ENCODE measurements at places on chromosomes 4 and X.

- DNase-seq = no peak
Measured at GRCh38 chr4:174815282-174815681, 13.8 kb downstream of the GLRA3 start.

DNA sequence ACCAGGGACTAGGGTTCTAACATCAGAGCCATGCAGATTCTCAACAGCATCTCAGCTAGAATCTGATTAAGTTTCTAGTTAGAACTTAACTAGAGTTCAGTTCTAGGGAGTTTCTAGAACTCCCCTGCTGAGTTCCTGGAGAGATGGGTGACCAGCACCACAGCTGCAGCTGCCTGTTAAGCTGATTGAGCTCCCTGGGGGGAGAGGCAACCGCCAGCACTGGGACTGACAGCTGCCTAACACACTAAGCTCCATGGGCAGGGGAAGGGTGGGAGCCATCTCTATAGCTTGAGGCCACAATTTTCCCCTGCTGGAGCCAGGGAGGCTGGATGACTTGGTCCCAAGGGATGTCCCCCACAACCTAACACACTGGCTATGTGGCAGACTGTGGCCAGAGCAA, 84.2 kb downstream of the CHIC1 start:
- no peak for DNase-seq

DNA sequence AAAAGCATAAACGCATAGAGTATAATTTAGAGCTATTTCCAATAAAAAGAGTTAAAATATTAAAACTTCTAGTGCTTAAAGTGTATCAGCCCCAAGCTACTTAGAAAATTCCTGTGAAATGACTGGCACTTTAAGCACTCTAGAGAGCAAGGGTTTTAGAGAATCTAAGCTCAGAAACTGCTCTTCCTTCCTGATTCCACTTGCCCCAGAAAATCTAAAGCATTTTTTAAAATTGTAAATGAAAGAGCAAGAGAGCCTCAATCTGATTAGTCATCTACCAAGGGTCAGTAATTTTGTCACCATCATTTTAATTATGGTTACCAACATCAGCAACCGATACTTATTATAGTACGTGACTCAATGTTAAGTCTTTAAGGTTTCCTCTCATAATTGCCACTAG, 25.0 kb downstream of the CTPS2 start:
- no peak for DNase-seq

DNA sequence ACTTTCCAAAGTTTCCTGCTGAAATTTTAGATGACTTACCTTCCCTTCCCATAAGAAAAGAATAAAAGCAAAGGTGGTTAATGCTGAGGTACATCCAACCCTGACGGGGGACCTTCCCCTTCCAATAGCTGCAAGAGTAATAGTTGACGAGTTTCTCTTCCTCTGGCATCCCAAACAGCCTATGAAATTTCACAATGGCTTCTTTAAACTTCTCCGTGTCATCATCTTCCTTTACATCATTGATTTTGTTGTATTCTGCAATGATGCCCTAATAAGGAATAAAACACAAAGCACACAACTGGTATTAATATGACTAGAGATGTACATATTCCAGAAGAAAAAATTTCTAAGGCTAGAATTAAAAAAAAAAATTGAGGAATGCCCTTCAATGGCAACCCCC, 76.6 kb downstream of the TBC1D9 start:
- no peak for DNase-seq

- DNase-seq = no peak
Measured at GRCh38 chr4:156770140-156770539, 201.5 kb downstream of the PDGFC start.

DNA sequence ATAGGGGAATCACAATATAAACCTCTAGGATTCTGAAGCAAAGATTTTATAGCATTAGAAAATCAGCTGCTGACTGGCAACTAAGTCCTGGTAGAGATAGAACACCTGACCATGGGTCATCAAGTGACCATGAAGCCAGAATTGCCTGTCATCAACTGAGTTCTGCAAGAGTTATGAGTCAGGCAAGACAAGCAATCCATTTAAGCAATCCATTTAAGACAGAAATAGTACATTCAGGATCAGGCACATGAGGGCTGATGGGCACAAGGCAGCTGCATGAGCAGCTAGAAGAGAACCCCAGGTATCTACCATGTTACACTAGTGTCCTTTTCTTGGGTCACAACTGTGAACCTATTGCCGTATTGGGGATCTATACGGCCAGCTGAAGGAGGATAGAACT, 98.9 kb downstream of the SPRY1 start:
- no peak for DNase-seq

DNA sequence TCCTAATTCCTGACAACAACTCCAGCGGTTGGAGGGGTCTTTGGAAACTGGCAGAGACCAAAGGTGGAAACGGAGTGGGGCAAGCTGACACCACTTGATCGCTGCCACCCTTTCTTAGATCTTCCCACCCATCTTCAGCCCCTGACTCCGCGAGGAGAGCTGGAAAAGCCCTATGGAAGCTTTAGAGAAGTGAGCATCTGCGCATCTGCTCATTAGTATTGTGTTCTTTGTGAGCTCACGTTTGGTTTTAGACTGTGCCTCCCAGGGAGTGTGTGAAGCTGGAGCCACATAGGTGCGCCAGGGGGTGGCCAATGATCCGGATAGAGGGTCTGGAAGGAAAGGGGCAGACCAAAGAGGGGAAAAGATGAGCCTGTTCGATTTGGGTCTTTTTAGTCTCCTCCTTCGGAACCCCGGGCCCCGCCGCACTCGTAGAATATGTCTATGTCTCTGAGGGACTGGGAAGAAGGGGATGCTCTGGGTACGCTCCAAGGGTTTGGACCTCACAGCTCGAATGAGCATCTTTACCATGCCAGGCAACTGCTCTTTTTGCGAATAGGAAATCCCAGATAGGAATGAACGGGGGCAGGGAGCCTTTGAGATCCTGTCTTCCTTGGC, 578 bp upstream of the DKK2 start:
- no peak for DNase-seq

Measured in NCI-H460 (cell line).